SJSA1 (cell line): ENCODE measurements at places on chromosomes 12 and 14. TPM values are rescaled to one million over a fixed set of nuclear protein-coding genes. Genes with fewer than 3 reads are reported as not detected.

NOXRED1 gene
- not detected in 2 replicates for total RNA-seq

- no peak overlapping the region for H3K27ac ChIP-seq
- peaks cover 18% of the 10 kb centered on the region for H3K4me1 ChIP-seq
- no peak for DNase-seq
- H3K27me3 ChIP-seq = no peaks in the 10 kb centered on the region
Measured at GRCh38 chr14:55749201-55749812, 169.3 kb downstream of the KTN1 start.

DNA sequence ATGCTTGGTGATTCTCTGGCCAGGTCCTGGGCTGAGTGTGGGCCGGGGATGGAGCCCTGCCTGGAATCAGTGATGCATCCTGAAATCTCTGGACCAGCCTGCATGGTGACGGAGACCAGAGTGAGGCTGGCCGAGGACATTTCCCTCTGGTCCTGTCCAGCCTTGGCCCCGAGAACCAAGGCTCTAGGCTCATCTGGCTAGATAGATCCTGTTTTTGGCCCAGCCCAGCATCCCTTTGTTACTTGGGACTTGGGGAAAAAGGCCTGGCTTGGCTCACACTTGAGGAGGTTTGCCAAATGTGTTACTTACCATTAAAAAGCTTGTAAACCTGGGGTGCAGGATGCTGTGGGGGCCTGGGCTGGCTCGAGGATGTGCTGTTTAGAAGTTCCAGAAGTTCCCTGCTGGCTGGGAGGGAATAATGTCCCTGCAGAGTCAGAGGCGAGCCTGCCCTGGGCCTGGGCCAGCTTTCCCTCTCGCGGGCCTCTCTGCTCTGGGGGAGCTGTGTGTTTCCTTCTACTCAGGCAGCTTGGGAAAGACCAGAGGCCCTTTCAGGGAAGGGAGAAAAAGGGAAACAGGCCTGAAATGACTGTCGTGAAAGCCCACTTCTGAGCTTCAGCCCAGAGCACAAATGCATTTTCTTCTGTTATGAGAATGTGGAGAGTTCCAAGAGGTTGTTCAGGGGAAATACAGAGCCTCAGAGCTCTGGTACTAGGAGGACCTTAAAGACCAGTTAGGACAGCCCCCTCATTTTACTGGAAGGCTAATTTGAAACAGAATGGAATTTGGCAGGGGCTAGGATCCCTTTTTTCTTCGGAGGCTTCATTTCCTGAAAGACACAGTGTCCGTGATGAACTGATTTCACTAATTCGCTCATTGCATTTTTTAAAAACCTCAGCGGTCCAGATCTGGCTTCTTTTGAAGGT lies 47.2 kb upstream of the CTDSP2 start:
- peaks cover 81% of the 10 kb centered on the region for H3K4me1 ChIP-seq
- no peak for DNase-seq
- H3K27me3 ChIP-seq = no peaks in the 10 kb centered on the region
- peak overlapping the region; percentile 76 for H3K27ac ChIP-seq
- H3K36me3 ChIP-seq = no peaks in the 10 kb centered on the region

- DNase-seq = no peak
- no peaks in the 10 kb centered on the region for H3K4me1 ChIP-seq
Measured at GRCh38 chr12:54684636-54685630, 36.8 kb upstream of the DCD start.

LMBR1L gene
- total RNA-seq = 9.0 and 16.0 TPM in 2 replicates

DNA sequence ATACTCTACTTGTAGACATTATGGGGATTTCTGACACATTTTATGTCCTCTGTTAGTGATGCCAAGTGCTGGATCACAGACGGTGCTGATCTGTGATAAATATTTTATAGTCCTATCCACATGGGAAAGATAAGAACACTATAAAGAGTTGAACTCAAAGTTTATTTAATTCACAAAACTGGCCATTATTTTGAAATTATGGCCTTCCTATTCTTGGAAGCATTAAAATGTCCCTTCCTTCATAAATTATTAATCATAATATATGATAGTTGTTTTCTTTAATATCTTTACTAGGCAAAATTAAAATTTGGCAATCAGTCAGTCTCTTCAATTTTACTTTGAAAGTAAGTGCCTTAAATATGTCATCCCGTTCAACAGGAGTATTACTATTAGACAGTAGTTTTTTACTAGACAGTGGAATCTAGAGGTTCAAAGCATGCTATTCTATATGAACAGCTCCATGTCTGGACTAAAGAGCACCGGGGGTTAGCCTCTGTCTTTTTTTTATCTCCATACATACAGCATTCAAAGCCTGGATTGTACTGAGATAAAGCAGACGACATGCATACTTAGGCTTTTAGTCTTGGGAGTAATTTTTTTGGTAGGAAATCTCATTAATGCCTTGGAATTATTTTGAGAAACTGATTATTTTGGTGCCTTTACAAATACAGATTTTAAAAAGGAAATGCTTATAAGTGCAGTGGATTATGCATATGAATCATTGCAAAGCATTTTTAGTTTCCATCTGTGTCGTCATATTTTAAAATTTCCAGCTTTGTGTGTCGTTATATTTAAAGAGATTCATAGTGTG lies 306.1 kb upstream of the RGS6 start:
- H3K4me3 ChIP-seq = no peak overlapping the region
- no peak for DNase-seq
- no peaks in the 10 kb centered on the region for H3K27me3 ChIP-seq
- no peak overlapping the region for H3K27ac ChIP-seq
- 0 out of 2 replicates have a peak, but pooled peaks cover 3% of the 10 kb centered on the region for H3K4me1 ChIP-seq

DNA sequence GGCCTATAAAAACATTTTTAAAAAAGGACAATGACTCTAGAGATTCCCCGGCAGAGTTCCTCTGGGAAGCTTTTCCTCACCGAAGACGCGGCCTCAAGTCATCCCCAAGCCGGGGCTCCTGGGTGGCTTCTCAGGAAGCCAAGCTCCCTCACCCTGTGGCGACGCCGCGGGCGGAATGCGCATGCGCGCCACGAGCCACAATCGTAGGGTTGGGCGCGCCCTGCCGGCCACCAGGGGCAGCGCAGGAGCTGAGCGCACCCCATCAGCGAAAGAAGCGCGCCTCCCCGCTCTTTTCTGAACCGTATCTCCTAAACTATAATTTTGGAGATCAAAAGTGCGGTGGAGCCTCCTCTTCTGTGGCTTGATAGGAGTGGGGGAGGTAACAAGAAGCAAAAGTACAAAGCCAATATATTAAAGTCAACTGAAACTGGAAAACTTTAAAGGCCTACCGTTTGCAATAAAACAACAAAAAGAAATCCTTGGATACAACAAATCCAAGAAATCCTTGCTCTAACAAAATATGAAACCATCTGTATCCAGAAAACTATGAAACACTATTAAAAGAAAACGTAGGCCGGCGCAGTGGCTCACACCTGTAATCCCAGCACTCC lies 17.4 kb upstream of the CHFR start:
- H3K36me3 ChIP-seq = no peaks in the 10 kb centered on the region
- no peak overlapping the region for H3K27ac ChIP-seq
- DNase-seq = no peak
- H3K4me1 ChIP-seq = no peaks in the 10 kb centered on the region
- no peaks in the 10 kb centered on the region for H3K27me3 ChIP-seq
- no peak overlapping the region for H3K4me3 ChIP-seq

- peak overlapping the region; percentile 9; the same call in 1 of the 2 replicates for H3K27ac ChIP-seq
- no peaks in the 10 kb centered on the region for H3K27me3 ChIP-seq
- DNase-seq = no peak
- H3K36me3 ChIP-seq = no peaks in the 10 kb centered on the region
Measured at GRCh38 chr12:24778486-24779304, 170.2 kb downstream of the BCAT1 start.

DNA sequence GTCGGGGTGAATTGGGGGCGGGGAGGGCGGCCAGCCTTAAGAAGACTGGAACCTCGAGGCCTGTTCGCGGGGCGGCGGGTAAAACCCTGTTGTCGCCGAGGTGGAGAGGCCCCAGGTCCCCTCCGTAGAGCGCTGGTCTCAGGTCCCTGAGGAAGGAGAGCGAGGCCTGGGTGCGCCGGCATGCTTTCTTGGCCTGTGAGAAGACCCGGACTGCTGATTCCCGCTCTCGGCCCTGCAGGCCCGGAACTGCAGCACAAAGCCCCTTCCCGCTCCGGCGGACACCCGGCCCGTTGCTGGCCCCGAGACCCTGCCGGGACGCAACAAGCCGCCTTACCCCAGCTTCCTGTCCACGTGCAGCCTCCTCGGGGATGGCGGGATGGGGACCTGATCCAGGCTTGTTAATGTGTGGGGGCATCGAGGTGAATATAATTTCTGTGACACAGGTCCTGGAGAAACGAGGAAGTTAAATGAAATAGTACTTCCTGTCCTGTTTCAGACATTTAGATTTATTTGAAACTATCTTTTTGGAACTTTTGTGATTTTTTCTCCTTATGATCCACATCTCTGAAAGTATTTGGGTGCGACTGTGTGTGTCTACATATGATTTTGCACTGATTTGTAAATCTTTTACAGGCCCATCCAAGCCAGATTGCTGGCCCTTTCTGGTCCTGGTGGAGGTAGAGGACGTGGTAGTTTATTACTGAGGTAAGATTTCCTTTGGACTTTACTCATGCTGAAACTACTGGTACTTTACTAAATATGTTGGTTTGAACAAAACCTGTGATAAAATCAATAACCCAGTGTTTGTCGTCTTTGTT lies 600 bp downstream of the PNN start:
- peaks cover 55% of the 10 kb centered on the region for H3K36me3 ChIP-seq
- H3K4me3 ChIP-seq = peak overlapping the region; percentile 76
- H3K27ac ChIP-seq = peak overlapping the region; percentile 85
- H3K27me3 ChIP-seq = no peaks in the 10 kb centered on the region
- peaks cover 9% of the 10 kb centered on the region for H3K4me1 ChIP-seq

DNA sequence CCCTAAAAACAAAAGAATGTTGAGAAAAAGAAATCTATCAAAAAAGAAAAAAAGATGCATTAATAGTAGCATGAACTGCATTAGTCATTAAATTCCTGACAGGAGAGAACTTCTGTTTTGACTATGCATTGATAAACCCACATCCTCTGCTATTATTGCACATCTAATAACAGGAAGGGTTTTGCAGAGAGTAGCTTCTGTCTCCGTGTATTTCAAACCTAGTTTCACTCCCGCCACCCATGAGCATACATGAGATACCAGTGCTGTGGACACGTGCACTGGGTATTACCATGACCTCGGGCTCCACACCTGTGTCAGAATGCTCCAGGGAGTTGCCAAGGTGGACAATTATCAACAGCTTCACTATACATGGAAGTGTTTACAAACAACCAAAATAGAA lies 449.1 kb upstream of the SOX5 start:
- no peaks in the 10 kb centered on the region for H3K27me3 ChIP-seq
- DNase-seq = no peak

- no peak overlapping the region for H3K4me3 ChIP-seq
- H3K27me3 ChIP-seq = no peaks in the 10 kb centered on the region
- no peaks in the 10 kb centered on the region for H3K36me3 ChIP-seq
- H3K27ac ChIP-seq = no peak overlapping the region
- no peaks in the 10 kb centered on the region for H3K4me1 ChIP-seq
Measured at GRCh38 chr14:77889971-77890442, 90.1 kb downstream of the ADCK1 start.

DNA sequence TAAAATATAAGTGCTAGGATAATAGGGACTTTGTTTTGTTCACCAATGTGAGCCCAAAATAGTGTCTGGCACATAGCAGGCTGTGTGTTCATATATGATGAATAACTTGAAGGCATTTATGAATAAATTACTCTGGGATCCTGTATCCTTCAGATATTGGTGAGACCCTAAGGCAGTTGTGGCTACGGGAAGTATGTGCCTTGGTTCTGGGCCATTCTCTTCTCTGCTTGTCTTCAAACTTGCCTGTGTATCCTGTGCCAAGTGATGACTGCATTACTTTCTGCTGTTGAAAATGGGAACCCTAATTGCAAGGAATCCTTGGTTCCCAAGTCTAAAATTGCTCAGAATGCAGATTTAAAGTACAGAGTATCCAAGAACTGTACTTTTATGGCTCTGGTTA lies 67.6 kb upstream of the KTN1 start:
- H3K27me3 ChIP-seq = no peaks in the 10 kb centered on the region
- H3K4me1 ChIP-seq = peaks cover 3% of the 10 kb centered on the region; the same call in 1 of the 2 replicates
- no peak for DNase-seq

DNA sequence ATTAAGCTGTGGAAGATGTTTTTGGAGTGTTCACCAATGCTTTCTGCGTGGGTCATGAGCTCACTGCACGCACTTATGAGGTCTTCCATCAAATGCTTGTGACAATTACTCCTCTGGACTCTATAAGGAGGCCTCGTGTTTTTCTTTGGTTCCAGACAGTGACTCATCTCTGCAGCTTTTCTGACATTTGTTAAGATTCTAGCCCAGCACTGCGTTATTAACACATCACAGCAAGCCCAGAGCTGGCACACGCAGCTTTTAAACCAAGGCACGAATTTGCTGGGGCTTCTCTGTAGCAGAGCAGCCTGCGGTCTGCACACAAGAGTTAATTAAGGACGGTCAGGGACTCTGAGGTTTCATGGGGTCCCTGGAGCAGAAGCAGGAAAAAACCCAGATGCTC lies 16.9 kb downstream of the MEG3 start:
- no peak overlapping the region for H3K4me3 ChIP-seq
- H3K27me3 ChIP-seq = no peaks in the 10 kb centered on the region
- peaks cover 53% of the 10 kb centered on the region for H3K36me3 ChIP-seq
- peak; percentile 50 for DNase-seq

GRCh38 chr12:120019197-120019596 lies 30.2 kb downstream of the BICDL1 start:
- no peak for DNase-seq
- no peaks in the 10 kb centered on the region for H3K4me1 ChIP-seq
- H3K27me3 ChIP-seq = 0 out of 2 replicates have a peak, but pooled peaks cover 2% of the 10 kb centered on the region

GRCh38 chr14:59249029-59249428 lies 60.6 kb downstream of the DAAM1 start:
- H3K27ac ChIP-seq = no peak overlapping the region
- H3K27me3 ChIP-seq = no peaks in the 10 kb centered on the region
- no peak for DNase-seq
- no peak overlapping the region for H3K4me3 ChIP-seq
